ENCODE measurements at places on chromosomes 7 and 10.

DNA sequence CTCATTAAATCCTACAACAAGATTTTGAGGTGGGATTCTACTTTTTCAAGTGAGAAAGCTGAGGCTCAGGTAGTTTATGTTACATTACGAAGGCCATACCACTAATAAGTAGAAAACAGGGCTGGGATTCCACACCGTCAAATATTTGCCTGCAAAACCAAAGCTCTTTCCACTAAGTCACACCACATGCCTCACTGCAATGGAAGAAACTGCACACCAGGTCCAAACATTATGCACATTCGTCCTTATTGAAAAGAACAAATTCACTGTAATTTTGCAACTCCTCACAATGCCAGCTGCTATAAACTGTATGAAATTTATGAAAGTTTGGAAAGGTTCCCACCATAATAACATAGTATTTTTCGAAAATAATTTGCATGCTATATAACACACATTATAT is 66.5 kb downstream of the DGKB start:
- no peak for DNase-seq

GRCh38 chr7:149868623-149869290 is 5.0 kb upstream of the ATP6V0E2 start:
- no peak for DNase-seq

DNA sequence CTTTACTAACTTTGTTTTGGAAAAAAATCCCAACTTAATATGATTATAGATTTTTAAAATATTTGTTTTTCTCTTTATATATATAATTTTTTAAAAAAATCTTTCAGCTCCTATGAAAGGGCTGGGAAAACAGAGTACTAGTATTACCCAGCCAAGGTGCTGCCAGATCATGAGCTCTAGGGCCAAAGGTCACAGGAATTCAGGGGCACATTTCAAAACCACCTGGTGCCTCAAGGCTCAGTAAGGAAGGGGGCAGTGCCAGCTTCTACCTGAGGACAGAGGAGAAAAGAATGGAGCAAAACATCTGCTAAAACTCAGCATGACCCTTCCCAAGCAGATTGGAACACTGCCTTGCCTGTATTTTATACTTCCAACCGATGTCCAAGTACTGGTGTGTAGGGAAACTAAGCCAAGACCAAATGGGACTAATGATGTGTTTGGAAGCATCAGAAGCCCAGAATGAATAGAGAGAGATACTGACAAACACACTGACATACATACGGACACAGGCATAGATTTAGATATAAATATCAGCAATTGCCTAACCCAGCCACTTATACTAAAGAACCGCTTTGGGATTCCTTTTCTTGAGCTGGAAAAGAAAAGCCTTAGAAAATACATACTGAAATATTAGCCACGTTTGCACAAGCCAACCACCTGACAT is 667.3 kb downstream of the PARD3 start:
- DNase-seq = no peak

- DNase-seq = no peak
These were observed 18.6 kb downstream of the CUL1 start for GRCh38 chr7:148717266-148717793.

DNA sequence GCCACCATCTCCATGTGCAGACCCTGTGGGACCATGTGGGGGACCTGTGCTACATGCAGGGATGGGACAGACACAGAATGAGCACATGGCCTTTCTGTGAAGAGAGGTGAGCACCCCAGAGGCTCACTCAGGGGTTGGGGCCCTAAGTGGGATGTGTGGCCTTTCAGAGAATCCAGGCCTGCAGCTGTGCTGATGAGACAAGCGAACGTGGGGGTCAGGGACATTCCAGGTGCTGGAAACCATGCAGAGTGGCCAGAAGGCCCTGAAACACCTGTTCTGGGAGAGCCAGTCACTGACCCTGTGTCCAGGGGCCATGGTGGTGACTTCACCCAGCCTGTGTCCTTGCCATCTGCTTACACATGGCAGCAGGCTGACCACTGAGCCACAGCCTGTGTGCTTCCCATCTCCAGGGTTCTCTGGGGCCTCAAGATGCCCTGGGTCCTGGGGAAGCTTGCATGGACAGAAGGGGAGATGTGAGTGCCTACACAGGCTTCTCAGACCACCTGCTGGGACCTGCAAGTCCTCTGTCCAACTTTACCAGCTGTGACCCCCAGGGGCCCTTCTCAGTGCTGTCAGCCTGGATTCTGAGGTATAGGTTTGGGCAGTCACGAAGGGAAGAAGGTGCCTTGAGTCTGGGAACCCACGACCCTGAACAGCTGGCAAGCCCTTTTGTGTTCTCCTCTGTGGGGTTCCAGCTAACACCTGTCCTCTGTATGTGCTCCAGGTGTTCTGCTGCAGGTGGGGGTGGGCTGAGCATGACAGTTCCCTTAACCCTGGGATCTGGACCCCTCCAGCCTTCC is 17.6 kb downstream of the RAMP3 start:
- DNase-seq = no peak

Data from SW 1271 (cell line).